HT1080 (cell line): ENCODE measurements at places on chromosomes 13 and 19.

- no peak for DNase-seq
These were observed 30.9 kb downstream of the TUBA3C start for GRCh38 chr13:19150712-19151228.

DNA sequence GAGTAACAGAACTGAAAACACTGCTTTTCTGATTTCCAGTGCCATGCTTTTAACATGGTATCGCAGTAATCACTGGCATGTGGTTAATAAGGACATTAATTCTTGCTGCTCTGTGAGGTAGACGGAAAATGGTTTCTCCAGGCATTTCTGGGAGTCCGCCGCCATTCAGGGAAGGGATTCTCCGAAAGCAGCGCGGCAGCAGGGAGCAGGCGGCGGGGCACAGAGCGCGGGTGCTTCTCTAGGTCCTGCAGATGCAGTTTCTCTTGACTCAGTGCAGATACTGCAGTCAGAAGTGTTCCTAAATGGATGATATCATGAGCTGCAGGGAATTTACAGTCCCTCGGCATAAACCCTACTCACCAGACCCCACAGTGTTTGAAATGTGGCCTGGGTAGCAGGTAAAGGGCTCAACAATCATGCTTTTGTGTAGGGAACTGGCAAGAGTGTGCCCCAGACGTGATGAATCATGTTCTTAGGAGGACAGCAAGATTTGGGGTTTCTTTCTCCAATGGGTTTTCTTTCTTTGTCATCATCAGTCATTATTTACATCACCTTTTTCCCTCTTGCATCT lies 338.6 kb upstream of the ARGLU1 start:
- peak; percentile 8 for DNase-seq

DNA sequence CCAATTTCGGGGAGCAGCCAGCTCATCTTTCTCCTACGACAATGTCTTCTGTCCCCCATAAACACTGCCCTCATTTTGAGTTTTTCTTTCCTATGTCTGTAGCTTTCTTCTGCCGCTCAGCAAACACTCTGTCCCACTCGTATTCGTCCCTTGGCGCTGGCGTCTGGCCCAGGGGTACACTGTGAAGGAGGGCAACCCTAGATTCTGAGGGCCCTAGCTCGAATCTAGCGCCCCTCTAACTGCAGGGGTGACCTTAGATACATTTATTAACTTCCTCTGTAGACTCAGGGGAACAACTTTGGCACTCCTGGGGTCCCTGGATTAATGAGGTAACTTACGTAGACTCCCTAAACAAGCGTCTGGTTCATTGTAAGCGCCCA lies 677 bp upstream of the LRCH1 start:
- DNase-seq = no peak

GRCh38 chr19:6056801-6057650 lies 53.3 kb downstream of the RFX2 start:
- DNase-seq = peak; percentile 92

- DNase-seq = no peak
These were observed 7.5 kb downstream of the SNRPA start for GRCh38 chr19:40758491-40758890.

DNA sequence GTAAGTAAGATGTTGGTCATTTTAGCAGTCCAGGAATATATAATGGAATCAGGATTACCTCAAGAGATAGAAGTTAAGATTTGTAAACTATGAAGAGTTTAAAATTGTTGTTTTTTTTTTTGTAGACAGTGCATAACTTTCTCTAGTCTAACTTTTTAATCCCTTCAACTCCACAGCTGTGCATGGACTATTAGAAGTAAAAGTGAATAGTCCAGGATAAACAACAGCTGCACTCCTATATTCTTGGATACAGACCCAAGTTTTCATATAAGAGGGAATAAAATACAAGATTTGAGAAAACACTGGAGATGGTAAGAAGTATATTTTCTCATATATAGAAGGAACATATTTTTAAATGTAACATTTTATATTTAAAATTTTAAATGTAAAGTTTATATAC lies 1509.9 kb downstream of the SLITRK5 start:
- DNase-seq = no peak

- DNase-seq = peak; percentile 40
These were observed 26.0 kb downstream of the GPALPP1 start for GRCh38 chr13:45015300-45015699.

GRCh38 chr13:113948034-113948742 lies 25.7 kb downstream of the C13orf46 start:
- no peak for DNase-seq

GRCh38 chr13:110231348-110232047 lies 75.5 kb downstream of the COL4A1 start:
- no peak for DNase-seq

- no peak for DNase-seq
These were observed 50.5 kb downstream of the SOX1 start for GRCh38 chr13:112117258-112117954.
